ENCODE measurements at places on chromosomes 5 and 9.

- no peak for DNase-seq
Measured at GRCh38 chr9:125608489-125609224, 98.4 kb downstream of the MAPKAP1 start.

- peak; percentile 63 for DNase-seq
Measured at GRCh38 chr9:118595719-118596305, 773.4 kb downstream of the BRINP1 start.

DNA sequence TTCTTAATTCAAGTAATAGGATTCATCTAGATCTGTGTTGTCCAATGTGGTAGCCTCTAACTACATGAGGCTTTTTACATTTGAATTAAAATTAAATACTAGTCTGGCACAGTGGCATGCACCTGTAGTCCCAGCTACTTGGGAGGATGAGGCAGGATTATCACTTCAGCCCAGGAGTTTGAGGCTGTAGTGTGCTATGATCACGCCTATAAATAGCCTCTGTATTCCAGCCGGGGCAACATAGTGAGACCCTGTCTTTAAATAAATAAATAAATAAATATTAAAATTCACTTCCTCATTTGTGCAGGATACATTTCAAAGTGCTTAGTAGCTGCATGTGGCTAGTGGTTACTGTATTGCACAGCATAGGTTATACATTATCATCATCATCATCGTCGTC is 91.8 kb downstream of the UBE2R2 start:
- DNase-seq = no peak

DNA sequence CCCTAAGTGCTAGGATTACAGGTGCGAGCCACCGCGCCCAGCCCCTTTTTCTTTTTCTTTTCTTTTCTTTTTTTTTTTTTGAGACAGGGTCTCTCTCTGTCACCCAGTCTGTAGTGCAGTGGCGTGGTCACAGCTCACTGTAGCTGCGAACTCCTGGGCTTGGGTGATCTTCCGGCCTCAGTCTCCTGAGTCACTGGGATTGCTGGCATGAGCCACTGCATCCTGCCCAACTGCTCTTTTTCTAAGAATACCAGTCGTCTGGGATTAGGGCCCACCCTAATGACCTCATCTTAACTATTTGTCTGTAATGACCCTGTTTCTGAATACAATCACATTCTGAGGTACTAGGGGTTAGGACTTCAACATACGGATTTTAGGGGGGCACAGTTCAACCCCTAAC is 34.1 kb upstream of the NANS start:
- DNase-seq = no peak

- no peak for DNase-seq
Measured at GRCh38 chr5:3004361-3005080, 253.0 kb upstream of the IRX2 start.

- no peak for DNase-seq
Measured at GRCh38 chr5:39025456-39025855, 48.7 kb downstream of the RICTOR start.

Measured in hippocampal formation (tissue), 2 donors.